ENCODE measurements at places on chromosomes 13 and 19.

DNA sequence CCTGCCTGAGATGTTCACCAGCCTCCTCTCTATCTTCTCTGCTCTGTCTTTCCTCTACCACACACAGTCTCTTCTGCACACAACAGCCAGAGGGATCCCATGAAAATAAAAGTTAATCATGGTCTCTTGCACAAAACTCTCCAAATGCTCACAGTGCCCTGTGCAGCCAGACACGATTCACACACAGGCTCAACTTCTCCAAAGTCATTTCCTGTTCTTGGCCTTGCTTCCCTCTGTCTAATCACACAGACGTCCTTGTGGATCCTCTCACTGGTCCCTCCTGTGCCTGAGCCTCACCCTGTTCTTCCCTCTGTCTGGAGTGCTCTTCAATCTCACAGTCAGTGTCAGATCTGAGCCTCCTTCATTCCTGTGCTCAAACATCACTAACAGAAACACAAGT lies 7.8 kb downstream of the SIGLEC12 start:
- no peak for DNase-seq

DNA sequence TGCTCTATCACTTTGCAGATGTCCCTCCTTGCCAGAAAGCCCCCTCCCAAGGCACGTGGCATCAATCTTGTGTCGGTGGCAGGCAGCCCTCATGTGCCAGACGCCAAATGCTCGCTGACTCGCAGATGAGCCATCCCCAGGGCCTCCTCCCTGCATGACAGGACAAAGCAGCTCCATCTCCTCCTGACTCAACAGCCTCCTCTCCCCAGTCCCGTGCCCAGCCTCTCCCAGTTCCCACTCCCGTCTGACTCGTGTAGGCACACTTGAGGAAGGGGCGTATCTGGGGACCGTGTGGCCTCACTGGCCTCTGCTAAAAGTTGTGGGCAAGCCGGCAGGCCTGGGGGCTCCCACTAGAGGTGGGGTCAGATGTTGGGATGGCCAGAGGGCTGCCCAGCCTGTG lies 133.6 kb downstream of the STK24 start:
- DNase-seq = no peak

- no peak for DNase-seq
Measured at GRCh38 chr19:37987356-37988332, 80.6 kb downstream of the SIPA1L3 start.

DNA sequence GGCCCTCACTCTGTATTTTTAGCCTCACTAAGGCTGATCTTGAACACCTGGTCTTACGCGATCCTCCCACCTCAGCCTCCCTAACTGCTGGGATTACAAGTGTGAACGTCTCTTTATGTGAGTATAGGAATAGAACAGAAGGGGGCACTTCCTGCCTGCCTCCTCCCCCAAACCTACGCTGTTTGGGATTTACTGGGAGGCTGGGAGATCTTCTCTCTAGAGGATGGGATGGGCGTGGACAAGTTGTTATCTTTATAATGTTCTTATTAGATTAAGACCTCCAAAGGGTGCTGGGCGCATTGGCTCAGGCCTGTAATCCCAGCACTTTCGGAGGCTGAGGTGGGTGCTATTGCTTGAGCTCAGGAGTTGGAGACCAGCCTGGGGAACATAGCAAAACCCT lies 2.9 kb upstream of the CSNK1G2 start:
- no peak for DNase-seq
